GM12878 (cell line): ENCODE measurements at places on chromosomes 7 and 10. TPM values are rescaled to one million over a fixed set of nuclear protein-coding genes. Genes with fewer than 3 reads are reported as not detected.

The MKLN1 gene
- 36.8 and 39.1 TPM in 2 replicates for polyA plus RNA-seq

The ACSL5 gene
- polyA plus RNA-seq: 54.1 and 54.5 TPM in 2 replicates

GRCh38 chr7:97623333-97623732 is 108.6 kb upstream of the TAC1 start:
- H3K36me3 ChIP-seq: no peaks in the 10 kb centered on the region
- DNase-seq: peak; percentile 30
- no peaks in the 10 kb centered on the region for H3K27me3 ChIP-seq
- peak overlapping the region; percentile 6; the same call in 1 of the 2 replicates for H3K27ac ChIP-seq
- H3K4me1 ChIP-seq: no peaks in the 10 kb centered on the region; the same call in 1 of the 2 replicates

GRCh38 chr10:98248018-98248417 is 20.0 kb downstream of the LOXL4 start:
- H3K4me1 ChIP-seq: no peaks in the 10 kb centered on the region
- H3K4me3 ChIP-seq: no peak overlapping the region
- H3K27ac ChIP-seq: no peak overlapping the region
- H3K27me3 ChIP-seq: no peaks in the 10 kb centered on the region
- H3K36me3 ChIP-seq: peaks cover 3% of the 10 kb centered on the region
- DNase-seq: no peak

DNA sequence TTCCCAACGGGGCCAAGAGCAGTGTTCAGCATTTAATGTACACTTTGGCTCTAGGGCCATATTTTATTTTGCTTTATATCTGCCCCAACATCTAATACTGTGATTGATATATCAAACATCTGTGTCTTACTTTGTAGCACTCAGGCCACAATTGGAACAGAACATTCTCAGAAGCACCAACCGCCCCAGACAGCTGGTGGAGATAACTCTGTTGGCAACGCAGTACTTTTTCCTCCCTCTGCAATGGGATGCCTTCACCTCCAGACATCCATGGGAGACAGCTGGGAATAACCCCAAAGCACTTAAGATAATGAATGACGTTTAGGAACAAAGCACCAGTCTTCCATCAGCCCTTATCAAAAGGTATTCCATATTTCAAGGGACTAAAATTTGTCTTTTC is 57.4 kb downstream of the PIP4K2A start:
- H3K27ac ChIP-seq: 0 out of 2 replicates have a peak overlapping the region, but pooled peaks have one; percentile 2
- no peak overlapping the region for H3K4me3 ChIP-seq
- H3K4me1 ChIP-seq: peaks cover 51% of the 10 kb centered on the region

DNA sequence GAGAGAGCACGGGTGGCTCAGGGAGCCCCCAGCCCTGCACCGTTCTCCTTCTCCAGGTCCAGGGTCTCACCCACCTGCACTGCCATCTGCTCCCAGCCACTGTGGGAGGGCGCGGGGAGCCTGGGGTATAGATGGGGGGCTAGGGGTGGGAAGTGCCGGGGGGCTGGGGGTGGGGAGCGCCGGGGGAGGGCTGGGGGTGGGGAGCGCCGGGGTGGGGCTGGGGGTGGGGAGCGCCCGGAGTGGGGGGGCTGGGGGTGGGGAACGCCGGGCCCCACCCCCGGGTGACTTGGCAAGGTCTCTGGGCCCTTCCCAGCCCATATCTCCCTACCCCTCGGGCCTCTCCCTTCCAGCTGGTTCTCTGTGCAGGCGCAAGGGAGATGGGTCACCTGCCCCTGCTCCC is at the start of gene GRIFIN:
TSS of gene GRIFIN (minus strand) at position 101 of the 400 bp plus-strand sequence. CDS start at position 86, 15 bp downstream.
- H3K27me3 ChIP-seq: no peaks in the 10 kb centered on the region
- H3K27ac ChIP-seq: no peak within 1 kb of the TSS
- no peaks in the 10 kb centered on the region for H3K4me1 ChIP-seq
